ENCODE measurements at places on chromosomes 11 and 22. TPM values are rescaled to one million over a fixed set of nuclear protein-coding genes. Genes with fewer than 3 reads are reported as not detected.

FXYD6 gene
- 59.7 TPM for total RNA-seq

DNA sequence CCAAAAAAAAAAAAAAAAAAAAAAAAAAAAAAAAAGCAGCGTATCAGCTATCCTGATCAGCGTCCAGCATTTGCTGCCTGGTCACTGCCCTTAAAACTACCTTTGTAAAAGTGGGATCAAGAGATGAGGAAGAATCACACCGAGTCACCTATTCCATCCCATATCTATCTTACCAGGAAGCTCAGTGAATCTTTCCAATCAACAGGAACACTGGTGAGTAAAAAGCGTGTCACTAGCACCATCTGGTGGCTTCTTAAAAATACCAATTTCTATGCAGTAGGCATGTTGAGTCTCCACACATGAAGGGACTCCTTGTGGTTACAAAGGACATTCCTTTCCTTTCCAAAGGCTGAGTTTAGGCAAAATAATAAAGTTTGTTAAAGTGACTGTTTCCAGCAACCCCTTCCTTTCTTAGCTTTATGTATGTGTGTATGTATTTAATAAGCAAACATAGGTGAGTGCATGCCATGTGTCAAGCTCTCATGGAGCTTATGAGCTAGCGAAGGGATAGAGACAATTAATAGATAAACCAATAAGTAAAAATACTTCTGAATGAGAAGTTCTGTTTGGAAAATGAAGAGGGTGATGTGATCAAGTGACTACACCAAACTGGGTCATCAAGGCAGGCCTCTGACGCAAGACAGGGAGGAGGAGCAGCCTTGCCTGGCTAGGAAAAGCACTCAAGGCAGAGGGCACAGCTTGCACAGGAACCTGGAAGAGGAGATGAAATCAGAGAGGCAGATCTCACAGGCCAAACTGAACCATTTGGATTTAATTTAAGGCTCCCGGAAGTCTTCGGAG lies 13.9 kb upstream of the TP53AIP1 start:
- H3K27me3 ChIP-seq: no peaks in the 10 kb centered on the region
- no peak for DNase-seq
- H3K4me3 ChIP-seq: no peak overlapping the region
- no peaks in the 10 kb centered on the region for H3K4me1 ChIP-seq
- no peak overlapping the region for H3K27ac ChIP-seq

OR52E8 gene
- total RNA-seq: not detected

NXPE2 gene
- total RNA-seq: 1.4 TPM

- H3K4me1 ChIP-seq: no peaks in the 10 kb centered on the region
- no peak overlapping the region for H3K4me3 ChIP-seq
- H3K36me3 ChIP-seq: no peaks in the 10 kb centered on the region
- no peak for DNase-seq
- H3K27ac ChIP-seq: no peak overlapping the region
- no peaks in the 10 kb centered on the region for H3K27me3 ChIP-seq
Observed at GRCh38 chr11:10581481-10582019, 13.1 kb upstream of the LYVE1 start.

PRR5L gene
- 29.7 TPM for total RNA-seq

DNA sequence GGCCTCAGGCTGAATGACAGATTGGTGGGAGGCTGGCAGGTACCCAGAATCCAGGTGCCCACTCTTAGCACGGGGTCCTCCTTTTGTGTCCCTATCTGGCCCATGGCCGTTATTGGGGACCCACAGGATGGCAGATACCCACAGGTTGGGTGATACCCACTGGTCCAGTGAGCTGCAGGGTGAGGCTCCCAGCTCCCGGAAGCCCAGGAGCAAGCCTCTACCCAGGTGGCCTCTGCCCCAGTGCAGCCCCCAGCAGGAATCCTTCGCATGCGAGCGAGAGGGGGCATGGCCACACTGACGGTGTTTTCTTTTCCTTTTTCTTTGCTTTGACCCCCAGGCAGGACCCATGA lies 116.1 kb downstream of the PHF21B start:
- no peak overlapping the region for H3K27ac ChIP-seq
- H3K27me3 ChIP-seq: no peaks in the 10 kb centered on the region
- no peaks in the 10 kb centered on the region for H3K36me3 ChIP-seq
- DNase-seq: no peak

GRCh38 chr11:130979386-130979972 lies 63.2 kb upstream of the SNX19 start:
- no peak overlapping the region for H3K27ac ChIP-seq
- DNase-seq: no peak

All from tibial nerve (tissue), 4 donors.